ENCODE measurements at places on chromosomes 7 and 10.

DNA sequence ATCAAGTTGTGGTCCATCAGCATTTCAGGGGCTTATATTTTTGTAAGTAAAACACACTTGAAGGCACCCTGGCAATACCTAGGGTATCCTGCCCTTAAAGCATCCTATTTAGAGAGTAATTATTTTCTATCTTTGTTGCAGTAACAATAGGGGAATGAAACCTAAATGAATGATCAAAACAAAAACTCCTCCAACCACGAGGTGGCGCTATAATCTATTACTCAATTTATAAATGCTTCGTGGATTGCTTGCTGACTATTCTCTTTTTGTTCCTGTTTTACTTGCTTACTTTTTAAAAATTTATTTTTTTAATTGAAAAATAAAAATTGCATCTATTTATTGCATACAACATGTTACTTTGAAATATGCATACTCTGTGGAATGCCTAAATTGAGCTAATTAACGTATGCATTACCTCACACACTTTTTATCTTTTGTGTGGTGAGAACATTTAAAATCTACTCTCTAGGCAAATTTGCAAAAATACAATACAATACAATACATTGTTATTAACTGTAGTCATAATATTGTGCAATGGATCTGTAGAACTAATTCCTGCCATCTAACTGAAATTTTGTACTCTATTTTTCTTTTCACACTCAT, 147.7 kb upstream of the BMPER start:
- no peak for DNase-seq

- DNase-seq, result no peak
Measured at GRCh38 chr10:97861924-97862323, 12.3 kb downstream of the GOLGA7B start.

DNA sequence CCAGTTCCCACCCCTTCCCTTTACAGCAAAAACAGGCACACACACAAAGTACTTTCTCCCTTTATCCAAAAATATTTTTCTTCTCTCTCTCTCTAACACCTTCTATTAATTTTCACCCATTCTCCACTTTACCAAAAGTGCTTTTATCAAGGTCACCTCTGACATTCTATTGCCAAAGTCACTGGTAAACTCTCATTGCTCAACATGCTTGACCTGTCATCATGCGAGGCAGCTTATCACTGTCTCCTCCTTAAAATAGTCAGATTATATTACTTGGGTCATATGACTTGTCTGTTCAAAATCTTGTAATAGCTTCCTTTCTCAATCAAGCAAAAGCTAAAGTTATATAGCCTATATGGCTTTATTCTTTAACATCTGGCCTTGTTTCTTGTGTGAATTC, 28.6 kb downstream of the MACC1 start:
- DNase-seq, result no peak

DNA sequence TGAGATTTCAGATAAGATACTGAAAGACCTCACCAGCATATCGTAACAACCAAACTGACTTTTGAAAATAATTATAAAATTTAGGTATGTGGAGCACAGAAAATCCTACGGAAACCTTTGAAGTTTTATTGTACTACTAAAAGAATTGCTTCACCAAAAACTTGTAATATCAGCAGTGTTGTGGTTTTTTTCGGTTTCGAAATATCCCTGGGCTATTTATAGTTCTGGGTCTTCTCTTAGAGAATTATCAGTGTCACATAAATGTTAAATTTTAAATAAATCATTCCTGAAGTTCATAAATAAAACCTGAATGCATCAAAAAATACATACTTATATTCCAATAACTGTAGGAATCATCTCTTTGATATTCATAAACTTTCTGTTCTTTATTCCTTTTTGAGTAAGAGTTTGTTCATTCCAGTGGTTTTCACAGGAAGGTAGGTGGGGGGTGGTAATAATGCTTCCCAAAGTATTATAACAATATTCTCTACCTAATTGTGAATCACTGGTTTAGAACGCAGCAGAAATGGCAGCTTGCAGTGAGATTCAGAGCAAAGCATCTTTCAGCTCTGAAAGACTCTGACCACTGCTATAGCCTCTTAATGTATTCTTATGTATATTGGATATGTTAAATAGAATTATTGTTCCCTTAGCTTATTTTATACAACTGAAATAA, 60.2 kb downstream of the ZNF277 start:
- no peak for DNase-seq

- peak; percentile 57 for DNase-seq
Measured at GRCh38 chr10:4088354-4089066, 303.5 kb upstream of the KLF6 start.

DNA sequence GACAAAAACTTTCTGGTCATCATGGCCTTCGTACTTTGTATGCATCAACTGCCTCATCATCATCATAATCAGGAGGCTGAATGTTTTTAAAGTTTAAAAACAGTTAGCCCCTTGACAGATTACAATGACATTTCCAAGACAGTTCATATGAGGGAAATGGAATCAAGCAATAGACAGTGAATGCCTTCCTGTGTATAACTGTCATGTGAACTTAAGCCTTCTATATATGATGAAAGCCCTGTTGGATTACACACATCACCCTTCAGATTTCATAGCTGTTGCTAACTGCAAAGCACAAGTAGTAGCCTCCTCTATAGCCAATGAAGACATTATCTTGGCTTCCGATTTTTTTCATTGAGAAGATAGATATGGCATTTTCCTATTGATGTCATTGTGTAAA, 154.0 kb downstream of the PLXDC2 start:
- DNase-seq, result no peak

DNA sequence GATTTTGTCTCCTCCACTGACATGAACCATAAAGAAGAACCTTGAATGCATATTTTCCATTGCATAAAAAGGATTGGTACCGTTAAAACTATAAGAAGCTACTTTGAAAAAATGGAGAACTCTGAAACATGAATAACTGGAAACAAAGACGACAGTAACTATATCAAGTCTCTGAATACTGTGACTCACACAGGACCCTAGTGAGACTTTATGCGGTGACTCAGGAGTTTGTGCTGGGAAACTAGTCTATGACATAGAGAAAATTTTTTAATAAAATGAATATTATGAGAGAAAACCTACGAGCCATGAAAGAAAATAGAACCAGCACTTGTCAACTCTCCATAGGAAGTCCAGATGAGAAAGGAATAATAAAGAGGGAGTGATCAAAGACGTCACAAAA, 339.9 kb upstream of the ADARB2 start:
- DNase-seq, result no peak

- DNase-seq, result no peak
Measured at GRCh38 chr7:11252011-11252607, 278.4 kb downstream of the PHF14 start.

- no peak for DNase-seq
Measured at GRCh38 chr7:149459540-149460452, 1.1 kb downstream of the ZNF777 start.

GRCh38 chr7:69377191-69377590, 221.1 kb upstream of the AUTS2 start:
- no peak for DNase-seq

DNA sequence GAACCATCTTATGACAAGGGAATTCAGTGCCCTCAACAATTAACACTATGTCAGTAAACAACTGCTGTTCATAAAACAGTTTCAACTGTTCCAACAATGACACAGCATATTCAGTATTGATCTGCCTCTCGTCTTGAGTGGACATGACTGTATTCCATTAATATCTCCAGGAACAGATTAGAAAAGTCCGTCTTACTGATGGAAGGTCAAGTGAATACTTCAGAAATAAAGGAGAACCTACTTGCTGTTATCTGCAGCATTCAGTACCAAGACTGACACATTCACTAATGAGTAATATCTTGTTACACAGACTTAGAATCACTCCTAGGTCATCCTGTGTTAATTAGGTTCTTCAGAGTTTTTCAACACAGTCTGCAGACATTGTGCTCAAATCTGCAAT, 12.1 kb downstream of the KBTBD2 start:
- no peak for DNase-seq

DNA sequence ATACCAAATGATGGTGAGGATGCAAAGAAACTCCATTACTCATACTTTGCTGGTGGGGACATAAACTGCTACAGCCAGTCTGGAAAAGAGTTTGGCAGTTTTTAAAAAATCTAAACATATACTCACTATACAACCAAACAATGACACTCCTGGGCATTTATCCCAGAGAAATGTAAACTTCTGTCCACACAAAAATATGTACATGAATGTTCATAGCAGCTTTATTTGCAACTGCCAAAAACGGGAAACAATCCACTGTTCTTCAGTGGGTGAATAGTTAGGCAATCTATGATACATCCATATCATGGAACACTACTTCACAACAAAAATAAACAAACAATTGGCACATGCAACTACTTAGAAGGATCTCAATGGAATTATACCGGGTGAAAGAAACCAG, 276.4 kb upstream of the SP8 start:
- DNase-seq, result no peak

DNA sequence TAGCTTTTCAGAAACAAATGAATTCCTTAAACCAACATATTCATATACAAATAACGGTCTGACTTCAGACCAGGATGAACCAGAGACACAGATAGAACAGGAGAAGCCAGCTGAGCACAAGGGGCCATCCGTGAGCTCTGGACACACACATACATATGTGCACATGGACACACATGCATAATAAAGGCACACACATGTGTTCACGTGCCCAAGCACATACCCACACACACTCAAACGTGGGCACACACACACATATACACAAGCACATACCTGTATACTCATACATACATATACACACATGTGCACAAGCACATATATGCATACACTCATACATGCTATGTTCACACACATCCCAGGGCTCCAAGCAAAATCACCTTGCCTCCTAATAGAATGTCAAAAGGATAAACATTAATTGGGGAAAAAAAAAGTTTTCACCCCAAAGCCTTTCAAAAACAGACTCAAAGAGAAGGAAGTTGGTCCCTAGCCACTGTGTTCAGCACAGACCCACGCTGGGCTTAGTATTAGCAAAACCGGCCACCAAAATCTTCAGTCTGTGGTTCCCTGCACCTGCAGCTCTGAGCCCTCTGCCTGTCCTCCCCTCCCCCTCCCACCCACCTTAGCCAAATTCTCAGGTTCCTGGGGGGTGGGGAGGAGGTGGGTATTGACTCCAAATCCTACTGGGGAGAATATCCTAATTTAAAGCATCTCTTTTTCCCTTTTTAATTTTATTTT, 100.4 kb upstream of the MACROH2A2 start:
- DNase-seq, result no peak

- DNase-seq, result no peak
Measured at GRCh38 chr10:127976701-127977356, 69.9 kb downstream of the PTPRE start.

DNA sequence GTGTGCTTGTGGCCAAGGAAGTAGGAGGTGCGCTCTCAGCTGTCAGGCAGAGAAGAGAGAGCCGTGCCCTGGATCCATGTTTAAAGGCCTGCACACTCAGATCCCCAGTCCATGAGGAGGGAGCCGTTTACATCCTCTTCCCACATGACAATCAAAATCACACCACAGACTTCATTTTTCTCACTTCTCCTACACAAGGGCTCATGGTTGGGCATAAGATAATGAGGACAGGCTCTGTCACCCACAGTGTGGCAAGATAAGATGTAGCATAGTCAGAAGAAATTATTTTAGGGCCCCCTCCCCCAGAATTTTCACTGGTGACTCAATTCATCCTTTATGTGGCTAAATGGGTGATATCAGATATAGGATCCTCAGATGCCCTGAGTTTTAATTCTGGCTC, 35.9 kb upstream of the INHBA start:
- no peak for DNase-seq

DNA sequence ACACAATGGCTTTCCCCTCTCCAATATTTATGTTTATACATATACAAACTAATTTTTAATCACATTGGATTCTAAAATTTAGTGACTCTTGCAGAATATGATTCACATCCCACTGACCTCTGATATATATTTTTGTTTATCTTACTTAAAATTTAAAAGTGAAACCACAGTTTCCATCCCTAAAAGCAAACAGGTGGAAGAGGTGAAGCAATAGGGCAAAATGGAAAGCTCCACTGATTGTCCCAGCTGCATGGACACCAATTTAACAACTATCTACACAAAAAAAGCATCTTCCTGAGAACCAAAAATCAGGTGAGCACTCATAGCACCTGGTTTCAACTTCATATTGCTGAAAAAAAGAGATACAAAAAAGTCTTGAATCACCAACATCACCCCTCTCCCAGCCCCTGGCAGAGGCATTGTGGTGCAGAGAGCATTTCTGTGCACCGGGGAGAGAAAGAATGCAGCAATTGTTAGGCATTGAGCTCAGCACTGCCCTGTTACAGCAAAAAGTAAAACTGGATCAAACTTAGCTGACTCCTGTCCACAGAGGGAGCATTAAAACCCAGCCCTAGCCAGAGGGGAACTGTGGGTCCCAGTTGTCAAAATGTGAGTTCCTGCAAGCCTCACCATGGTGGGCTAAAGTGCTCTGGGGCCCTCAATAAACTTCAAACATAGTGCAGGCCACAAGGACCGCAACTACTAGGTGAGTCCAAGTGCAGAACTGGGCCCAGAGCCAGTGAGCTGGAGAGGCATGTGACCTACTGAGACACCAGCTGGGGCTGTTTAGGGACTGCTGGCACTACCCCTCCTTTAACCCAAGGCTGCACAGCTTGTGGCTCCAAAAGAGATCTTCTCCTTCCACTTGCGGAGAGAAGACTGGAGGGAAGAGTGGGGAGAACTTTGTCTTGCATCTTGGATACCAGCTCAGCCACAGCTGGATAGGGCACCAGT, 92.1 kb downstream of the SIRT1 start:
- no peak for DNase-seq

DNA sequence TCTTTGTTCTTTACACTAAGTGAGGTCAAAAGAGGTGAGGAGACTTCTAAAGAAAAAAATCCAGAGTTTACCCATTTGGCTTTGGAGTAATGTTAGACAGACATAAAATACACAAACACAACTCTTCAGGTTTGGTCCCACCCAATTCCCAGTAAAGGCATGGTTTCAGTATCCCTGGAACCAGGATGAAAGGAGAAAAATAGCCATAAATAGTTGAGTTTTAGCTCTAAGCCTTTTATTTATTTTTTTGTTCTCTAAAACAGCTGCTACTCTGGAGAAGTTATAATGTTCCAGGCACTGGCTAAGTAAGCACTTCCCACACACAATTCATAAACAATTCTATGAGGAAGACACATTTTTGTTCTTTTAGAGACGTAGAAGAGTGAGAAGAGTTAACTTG, 4.0 kb downstream of the ABCB1 start:
- no peak for DNase-seq

DNA sequence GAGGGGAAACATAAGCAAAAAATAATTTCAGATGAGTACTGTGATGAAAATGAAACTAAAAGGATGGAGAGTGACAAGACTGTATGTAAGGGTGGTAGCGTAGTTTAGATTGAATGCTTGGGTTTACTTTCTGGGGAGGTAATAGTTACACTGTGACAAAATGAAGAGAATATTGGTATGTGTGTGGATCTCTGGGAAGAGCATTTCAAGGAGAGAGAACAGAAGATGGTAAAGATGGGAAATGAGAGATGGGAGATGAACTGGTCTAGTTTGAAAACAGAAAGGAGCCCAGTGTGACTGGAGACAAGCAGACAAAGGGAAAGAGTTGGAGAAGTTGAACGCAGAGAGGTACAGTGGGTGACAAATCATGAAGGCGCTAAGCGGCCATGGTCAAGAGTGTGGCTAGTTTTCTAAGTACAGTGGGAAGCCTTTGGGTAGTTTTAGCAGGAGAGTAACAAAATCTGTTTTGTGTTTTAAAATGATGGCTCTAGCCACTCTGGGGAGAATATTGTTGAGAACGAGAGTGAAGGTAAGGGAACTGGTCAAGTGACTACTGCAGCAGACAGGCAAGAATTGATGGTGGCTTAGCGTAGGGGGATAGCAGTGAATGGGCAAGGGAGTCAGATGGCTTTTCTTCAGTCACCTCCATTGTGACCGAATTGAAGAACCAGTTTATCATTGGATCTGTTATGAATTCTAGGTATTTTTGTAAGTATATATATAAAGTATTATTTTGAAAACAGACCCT, 22.6 kb downstream of the PALS2 start:
- no peak for DNase-seq
